Activated CD4-positive, alpha-beta T cell treated with anti-CD3 and anti-CD28 coated beads, Interleukin-2, Interleukin-6, amounts not matched to agents 100 ng/mL and 50 ng/mL, durations not matched to agents 16 hours and 8 hours (primary cell): ENCODE measurements at places on chromosomes 12 and 14.

GRCh38 chr14:95906591-95906990 is 30.0 kb downstream of the TUNAR start:
- DNase-seq, result no peak

GRCh38 chr14:71332476-71332875 is 425.2 kb downstream of the PCNX1 start:
- peak; percentile 51 for DNase-seq

DNA sequence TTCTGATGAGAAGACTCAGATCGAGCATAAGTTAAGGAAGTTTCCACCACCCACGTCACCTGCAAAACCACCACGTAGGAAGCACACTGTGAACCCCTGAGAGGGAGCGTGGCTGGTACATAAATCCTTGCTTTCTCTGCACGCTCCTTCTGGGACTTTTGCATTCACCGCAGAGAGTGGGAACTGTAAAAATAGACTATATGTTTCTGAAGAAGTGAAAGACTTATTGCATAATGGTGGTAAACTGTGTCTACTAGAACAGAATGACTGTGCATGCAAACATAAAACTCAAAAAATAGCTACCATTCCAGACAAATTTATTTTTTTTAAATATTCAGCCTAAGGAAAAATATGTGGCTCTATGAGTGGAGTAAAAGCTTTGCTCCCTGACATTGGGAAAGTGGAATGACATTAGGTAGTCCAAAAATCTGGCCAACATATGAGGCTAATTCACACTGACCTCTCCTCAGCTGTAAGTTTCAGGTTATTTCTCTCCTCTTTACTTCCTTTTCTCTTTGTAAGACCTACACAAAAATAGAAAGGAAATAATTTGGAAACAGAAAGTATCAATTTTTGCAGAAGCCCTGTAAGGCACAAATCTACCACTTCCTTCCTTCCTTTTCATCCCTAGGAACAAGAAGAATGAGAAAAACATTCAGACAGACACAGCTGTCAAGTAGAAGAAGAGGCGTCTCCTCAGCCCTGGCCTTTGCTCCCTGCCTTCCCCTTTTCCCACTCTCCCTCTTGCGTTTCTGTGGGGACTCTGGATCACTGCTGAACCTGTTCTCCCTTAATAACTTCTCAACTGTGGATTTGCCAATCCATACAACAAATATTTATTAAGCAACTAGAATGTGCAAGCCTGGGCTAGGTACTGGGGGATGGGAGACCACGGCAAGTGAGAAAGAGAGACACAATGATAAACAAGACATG is 264.3 kb upstream of the FOXN3 start:
- peak; percentile 55 for DNase-seq

- DNase-seq, result no peak
Measured at GRCh38 chr12:49554266-49554665, 13.7 kb downstream of the MCRS1 start.

DNA sequence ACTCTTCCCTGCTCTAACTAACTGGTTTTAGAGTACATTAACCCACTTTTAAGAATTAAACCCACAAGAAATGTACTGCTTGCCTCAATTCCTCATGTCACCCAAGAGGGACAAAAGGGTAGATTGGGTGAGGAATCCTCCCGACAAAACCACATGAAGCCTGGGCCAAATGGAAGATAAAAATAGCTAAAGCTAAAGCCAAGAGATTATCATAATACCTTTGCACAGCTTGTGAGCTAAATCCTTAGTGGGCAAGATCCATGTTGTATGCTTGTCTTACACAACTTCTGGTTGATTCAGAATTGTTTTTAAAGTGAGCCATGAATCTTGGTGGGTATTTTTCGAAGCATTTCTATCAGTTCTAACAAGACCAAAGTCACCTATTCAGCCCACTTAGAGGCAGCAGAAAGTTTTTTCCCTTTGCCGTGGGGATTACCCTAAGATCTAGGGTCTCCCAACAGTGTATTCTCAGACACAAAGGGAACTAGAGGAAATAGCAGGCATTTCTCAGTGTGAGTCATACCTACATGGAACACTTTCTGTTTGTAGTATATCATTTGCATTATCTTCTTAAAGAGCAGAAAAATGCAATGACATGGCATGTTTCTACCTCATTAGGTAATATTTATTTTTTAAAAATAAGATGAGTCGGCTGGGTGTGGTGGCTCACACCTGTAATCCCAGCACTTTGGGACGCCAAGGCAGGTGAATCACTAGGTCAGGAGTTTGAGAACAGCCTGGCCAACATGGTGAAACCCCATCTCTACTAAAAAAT is 616.6 kb downstream of the KCNH5 start:
- DNase-seq, result no peak

- peak; percentile 68 for DNase-seq
Measured at GRCh38 chr14:74574090-74574433, 38.0 kb downstream of the LTBP2 start.

DNA sequence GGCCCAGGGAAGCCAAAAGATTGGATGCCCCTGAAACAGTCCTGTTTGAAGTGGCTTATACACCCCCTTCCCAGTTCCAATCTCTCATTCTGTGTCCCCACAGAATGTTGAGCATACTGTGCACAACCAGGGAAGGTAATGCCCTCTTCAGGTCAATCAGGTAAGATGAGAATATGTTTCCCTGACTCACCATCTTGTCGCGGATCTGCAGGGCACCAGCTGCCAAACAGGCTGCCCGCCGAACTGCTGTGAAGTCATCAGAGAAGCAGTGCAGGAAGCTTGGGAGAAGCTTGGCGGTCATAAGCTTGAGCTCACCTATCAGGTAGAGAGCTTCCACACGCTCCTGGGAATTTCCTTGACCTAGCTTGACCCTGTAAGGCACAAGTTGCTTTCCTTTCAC is 9.6 kb downstream of the RIOX1 start:
- DNase-seq, result no peak

DNA sequence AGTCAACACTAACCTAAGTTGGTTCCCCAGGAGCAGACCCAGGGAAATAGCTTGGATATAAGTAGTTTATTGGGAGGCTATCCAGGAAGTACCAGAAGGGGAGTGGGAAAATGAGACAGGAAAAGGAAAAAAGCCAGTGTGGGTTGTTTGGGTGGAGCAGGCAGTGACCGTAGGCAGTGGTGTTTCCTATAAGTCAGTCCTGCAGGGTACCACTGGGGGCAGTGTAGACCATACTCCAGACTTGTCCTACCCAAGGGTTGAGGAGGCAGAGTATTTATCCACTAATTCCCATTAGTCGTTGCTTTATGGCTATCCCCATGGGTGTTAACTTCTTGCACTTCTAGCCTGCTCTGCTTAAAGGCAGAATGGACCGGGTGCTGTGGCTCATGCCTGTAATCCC is 6.4 kb upstream of the CCDC60 start:
- DNase-seq, result peak; percentile 3

GRCh38 chr14:77276959-77277358 is 6.0 kb upstream of the NGB start:
- DNase-seq, result no peak

DNA sequence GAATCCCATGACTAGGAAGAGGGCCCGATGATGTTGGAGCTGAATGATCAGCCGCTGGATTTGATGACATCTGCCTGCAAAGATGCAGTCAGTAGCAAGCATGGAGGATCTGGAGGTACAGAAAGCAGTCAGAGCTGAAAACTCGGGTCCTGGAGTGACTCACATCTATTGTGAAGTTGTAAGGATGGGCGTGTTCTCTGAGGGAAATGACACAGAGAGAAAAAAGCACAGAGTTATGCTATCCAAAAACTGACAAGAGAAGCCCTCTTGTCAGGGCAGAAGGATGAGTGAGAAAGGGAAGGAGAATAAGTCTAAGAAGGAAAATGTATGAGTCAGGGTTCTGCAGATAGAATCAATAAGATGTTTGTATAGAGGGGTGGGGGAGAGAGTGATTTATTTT is 380.4 kb upstream of the CCDC196 start:
- DNase-seq, result peak; percentile 59

DNA sequence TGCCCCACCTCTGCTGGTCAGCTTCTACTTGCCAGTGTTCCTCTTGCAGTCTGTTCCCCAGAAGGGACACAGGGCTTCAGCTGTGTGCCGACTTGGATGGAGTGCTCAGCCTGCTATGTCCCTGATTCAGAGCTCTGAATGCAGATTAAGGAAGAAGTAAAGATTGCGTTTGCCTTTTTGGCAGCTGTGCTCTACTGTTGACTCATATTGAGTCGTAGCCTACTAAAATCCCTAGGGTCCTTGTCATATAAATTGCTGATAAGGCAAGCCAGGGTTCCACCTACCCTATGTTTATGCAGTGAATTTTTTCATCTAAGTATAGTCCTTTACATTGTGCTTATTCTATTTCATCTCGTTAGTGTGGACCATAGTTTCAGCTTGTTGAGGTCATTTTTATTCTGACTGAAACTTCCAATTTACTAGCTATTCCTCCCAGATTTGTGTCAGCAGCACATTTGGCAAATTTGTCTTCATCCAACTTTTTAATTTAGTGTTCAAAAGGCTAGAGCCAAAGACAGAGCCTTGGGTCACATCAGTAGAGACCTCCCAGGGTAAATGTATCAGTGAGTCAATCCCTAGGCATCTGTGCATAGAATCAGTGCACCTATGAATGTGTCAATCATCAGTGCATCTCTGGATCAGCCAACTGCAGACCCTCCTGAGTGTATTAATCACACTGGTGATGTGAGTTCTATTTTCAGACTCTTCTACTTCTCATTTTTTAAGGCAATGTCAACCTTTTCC is 31.9 kb downstream of the CACNA1C start:
- DNase-seq, result no peak

DNA sequence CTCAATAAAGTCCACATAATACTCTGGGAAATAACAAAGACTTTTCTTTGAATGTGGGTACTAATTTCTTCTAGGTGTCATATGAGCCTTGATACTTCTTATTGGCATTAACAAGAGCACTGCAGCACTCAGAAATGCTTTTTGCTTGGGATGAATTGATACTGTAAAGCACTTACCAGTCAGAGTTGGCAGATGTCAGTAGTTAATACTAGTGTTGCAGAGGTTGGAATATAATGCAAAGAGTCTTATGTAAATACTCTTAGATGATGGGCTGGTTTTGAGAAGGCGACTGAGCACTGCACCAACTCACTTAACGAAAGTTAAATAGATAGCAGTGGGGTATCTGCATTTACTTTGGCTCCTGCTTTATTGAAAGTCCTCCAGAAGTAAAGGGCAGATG is 25.6 kb upstream of the MBIP start:
- no peak for DNase-seq

DNA sequence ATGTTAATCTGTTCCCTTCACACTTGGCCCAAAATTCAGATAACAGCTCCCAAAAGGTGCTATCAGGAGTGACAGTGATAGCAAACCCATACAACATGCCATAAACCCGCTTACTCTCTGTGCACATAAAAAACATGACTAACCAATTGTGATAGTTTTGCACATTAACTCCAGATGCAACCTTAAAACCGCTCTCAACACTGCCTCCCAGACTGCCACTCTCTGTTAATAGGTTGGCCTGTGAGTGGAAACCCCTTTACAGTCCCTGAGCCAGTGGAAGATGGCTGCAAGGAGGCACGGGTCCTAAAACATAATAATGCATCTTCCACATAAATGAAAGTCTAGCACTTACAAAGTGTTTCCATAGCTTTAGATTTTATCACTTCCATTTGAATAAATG is 12.0 kb upstream of the TMTC1 start:
- no peak for DNase-seq

DNA sequence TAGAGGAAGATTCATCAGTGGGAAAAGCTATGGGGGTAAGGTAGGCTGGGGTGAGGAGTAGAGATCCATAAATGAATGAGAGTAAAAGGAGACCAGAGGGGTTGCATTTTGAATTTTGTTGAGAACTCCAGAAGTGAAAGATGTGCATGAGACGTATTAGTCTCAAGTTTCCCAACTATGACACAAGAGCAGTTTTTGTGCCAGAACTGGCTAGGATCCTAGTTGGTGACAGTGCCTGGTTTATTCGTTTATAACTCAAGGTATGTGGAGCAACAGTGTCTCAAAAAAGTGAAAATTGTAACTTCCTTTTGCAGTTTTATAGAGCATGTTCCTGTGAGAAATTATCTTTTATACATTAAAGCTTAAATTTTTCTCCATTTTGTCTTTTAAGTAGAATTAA is 377.0 kb downstream of the NPAS3 start:
- no peak for DNase-seq

DNA sequence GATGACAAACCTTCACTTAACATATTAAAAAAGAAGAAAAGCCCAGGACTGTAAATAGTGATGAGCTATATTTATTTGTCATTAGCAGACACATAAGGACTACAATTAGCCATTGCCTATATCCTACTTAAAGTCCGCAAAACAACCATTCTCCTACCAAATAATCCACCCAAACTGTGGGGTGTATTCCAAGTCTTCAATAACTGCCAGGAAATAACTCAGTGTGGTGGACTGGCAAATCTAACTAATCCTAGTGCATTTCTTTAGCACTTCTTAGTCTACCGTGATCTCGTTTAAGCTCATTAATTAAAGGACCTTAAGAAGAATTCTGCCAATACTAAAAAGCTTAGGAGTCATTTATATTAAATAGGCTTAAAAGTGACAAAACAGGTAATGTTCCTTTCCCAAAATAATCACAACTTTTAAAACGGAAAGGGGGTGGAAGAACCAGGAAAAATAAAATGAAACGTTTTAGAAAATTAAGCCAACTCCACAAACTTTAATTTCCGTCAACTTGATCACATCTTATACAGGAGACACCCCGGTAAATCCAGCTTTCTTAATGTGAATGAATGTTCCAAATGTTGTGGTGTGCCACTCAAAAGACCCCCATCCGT is 1.8 kb downstream of the NOVA1 start:
- no peak for DNase-seq

DNA sequence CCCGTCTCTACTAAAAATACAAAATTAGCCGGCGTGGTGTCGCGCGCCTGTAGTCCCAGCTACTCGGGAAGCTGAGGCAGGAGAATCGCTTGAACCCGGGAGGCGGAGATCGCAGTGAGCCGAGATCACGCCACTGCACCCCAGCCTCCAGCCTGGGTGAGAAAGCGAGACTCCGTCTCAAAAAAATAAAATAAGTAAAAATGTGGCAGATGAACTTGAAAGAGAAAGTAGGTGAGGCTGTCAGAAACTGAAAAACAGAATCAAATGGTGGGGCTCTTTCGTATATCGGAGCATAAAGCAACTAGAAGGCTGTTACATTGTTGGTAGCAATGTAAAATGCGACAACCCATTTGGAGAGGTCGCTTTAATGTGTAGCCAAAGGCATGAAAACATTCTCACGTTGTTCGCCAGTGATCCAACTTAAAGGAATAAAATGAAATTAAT is 767 bp upstream of the CCNT1 start:
- no peak for DNase-seq

GRCh38 chr12:2290091-2290490 is 237.3 kb downstream of the CACNA1C start:
- DNase-seq, result no peak

- no peak for DNase-seq
Measured at GRCh38 chr12:100484183-100484886, 10.7 kb downstream of the NR1H4 start.
